Endothelial cell (in vitro differentiated cells): ENCODE measurements at places on chromosomes 13 and 19.

DNA sequence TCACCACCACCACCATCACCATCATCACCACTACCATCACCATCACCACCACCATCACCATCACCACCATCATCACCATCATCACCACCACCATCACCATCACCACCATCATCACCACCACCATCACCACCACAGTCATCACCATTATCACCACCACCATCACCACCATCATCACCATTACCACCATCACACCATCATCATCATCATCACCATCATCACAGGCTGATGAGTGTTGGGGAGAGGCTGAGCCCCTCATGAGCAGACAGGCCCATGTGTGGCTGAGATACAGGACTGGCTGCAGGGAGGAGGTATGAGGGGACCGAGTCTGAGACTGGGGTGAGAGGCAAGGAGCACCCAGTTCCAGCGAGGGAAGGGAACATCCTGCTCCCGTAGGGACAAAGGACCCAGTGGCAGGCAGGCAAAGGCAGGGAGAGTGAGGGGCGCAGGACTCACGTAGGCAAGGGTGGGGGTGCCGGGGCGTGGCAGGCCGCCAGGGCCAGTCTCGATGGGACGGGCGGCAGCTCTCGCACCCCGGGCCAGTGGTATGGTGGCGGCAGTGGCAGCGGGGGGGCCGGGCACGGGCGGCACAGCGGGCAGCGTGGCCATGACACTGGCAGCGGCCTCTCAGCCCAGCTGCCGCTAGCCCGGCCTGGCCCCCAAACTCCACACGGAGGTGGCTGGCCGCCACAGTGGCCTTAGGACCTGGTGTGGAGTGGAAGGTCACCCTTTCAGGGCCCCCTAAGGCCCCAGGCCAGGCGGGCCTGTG, 2.7 kb downstream of the NTN5 start:
- peaks cover 5% of the 10 kb centered on the region for H3K36me3 ChIP-seq
- no peak for DNase-seq
- H3K4me3 ChIP-seq = peak overlapping the region; percentile 74

- peaks cover 3% of the 10 kb centered on the region for H3K27me3 ChIP-seq
- no peak overlapping the region for H3K27ac ChIP-seq
- H3K4me1 ChIP-seq = peaks cover 9% of the 10 kb centered on the region
- H3K36me3 ChIP-seq = peaks cover 43% of the 10 kb centered on the region
- H3K4me3 ChIP-seq = peak overlapping the region; percentile 49
- no peak for DNase-seq
Observed at GRCh38 chr13:113621046-113621445, 36.5 kb downstream of the TFDP1 start.

DNA sequence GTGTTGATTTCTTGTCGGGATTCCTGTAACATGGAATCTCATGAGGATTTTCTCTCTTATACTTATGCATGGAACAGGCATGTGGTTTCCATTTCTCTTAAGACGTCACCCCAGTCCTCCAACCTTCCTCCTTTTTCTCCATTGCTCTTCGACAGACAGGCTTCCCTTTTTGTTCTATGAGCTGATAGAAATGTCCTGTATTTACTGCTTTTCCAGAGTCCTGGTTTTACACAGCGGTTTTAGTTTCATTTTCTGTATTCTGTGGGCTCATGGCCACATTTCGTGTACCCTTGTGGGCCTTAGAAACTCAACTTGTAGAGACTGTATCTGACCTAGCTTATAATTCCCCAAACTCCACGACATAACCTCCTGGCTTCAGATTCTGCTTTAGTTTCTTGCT, 113.1 kb downstream of the PAN3 start:
- DNase-seq = no peak
- H3K4me1 ChIP-seq = peaks cover 13% of the 10 kb centered on the region
- H3K36me3 ChIP-seq = peaks cover 8% of the 10 kb centered on the region
- no peaks in the 10 kb centered on the region for H3K27me3 ChIP-seq
- no peak overlapping the region for H3K4me3 ChIP-seq

GRCh38 chr13:39197647-39198007, 159.4 kb downstream of the NHLRC3 start:
- H3K27me3 ChIP-seq = no peaks in the 10 kb centered on the region
- no peak overlapping the region for H3K4me3 ChIP-seq
- peaks cover 8% of the 10 kb centered on the region for H3K4me1 ChIP-seq
- DNase-seq = no peak
- H3K36me3 ChIP-seq = no peaks in the 10 kb centered on the region

DNA sequence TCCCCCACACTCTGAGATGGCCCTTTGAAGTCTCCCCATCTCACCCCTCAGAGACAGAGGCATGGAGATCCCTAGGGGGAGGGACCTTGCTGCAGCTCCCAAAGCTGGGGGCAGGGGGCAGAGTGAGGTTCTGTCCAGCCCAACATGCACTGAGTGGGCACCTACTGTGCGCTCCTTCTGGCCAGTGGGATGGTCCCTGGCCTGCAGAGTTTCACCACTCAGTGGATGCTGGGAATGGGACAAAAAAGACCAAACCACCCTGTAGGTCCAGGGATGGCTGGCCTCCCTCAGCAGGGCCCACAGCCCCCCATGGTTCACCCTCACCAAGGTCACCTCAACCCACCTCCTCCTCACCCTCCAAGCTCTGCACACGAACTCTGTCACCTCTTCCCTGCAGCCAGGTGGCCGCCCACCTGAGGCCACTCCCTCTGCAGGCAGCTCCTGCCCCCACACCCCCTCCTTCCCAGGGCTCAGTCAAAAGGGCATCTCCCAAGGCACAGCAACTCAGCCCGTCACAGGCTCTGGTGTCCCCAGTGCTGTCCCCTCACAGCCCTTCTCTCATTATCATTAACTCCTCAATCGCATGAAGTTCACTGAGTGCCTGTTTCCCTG, 16.1 kb downstream of the CEACAM21 start:
- no peak overlapping the region for H3K27ac ChIP-seq
- no peak overlapping the region for H3K4me3 ChIP-seq
- peaks cover 6% of the 10 kb centered on the region for H3K27me3 ChIP-seq
- DNase-seq = no peak
- no peaks in the 10 kb centered on the region for H3K4me1 ChIP-seq

GRCh38 chr19:17370026-17370587, 7.0 kb downstream of the PLVAP start:
- no peak for DNase-seq
- peak overlapping the region; percentile 66 for H3K4me3 ChIP-seq
- H3K27ac ChIP-seq = peak overlapping the region; percentile 72
- H3K27me3 ChIP-seq = peaks cover 3% of the 10 kb centered on the region
- peaks cover 24% of the 10 kb centered on the region for H3K4me1 ChIP-seq
- peaks cover 38% of the 10 kb centered on the region for H3K36me3 ChIP-seq

DNA sequence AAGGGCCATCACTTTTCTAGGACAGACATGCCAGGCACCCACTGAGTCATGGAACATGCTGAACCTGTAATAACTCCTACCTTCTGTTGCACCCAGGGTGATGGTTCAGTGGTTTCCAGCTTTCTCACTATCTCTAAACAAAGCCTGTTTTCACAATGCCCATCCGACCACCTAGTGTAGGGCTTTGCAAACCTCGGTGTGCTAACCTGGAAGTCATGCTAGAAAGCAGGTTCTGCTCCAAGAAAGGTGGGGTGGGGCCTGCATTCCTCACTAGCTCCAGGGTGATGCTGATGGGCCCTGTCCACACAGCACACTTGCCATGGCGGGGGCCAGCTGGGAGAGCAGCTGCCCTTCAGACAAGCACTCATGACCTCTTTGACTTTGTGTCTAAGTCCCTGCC, 43.4 kb downstream of the COL4A2 start:
- no peak for DNase-seq
- peaks cover 17% of the 10 kb centered on the region for H3K27me3 ChIP-seq

GRCh38 chr13:25186187-25186586, 14.1 kb upstream of the AMER2 start:
- peaks cover 16% of the 10 kb centered on the region for H3K4me1 ChIP-seq
- H3K27ac ChIP-seq = no peak overlapping the region
- H3K36me3 ChIP-seq = no peaks in the 10 kb centered on the region
- no peak for DNase-seq
- no peak overlapping the region for H3K4me3 ChIP-seq

DNA sequence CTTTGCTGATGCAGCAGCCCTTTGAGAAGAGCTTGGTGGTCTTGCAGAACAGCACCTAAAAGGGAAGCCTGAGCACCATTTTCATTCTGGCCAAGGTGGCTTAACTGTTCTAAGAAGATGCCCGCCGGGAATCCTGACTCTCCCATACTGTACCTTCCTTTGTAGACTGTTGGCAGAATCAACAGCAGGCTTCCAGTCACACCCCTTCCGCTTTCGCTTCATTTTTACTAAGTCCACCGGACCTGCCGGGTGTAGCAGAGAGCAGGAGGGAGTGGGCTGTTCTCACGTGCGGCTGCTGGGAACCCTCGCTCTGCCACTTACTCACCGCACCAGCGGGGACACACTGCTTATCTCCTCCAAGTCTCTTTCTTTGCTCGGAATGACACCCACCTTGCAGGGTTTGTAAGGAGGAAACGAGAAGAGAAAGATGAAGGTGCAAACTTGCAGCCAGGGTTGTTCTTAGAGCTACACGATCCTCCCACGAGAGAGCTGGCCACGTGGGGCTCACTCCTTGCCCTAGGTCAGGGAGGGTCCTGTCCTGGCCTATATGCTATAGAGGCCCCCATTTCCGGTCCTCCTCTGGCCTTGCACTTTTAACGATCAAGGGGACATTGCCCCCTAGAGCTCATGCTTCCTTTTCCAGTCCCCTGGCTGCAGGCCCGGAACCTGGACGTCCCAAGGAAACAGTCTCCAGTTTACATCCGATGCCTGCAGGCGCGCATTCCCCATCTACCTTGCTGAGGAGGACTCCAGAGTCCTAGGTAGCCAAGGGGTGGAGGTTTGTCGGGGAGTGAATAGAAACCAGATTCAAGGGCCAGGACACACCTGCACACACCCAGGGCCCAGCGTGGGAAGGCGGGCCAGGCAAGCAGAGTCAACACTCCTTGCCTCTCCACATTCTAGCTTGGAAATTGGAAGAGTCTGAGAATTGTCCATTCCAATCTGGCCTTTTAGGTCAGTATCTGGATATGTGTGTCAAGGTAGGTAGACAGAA, 453.6 kb downstream of the IRS2 start:
- peaks cover 2% of the 10 kb centered on the region for H3K27me3 ChIP-seq
- no peak overlapping the region for H3K27ac ChIP-seq
- peaks cover 3% of the 10 kb centered on the region for H3K4me1 ChIP-seq
- H3K36me3 ChIP-seq = no peaks in the 10 kb centered on the region

- DNase-seq = no peak
- H3K4me1 ChIP-seq = no peaks in the 10 kb centered on the region
- peaks cover 16% of the 10 kb centered on the region for H3K27me3 ChIP-seq
- no peak overlapping the region for H3K4me3 ChIP-seq
Observed at GRCh38 chr19:18898081-18898606, 2.2 kb upstream of the CERS1 start.
